ENCODE measurements at places on chromosomes 2 and 18.

DNA sequence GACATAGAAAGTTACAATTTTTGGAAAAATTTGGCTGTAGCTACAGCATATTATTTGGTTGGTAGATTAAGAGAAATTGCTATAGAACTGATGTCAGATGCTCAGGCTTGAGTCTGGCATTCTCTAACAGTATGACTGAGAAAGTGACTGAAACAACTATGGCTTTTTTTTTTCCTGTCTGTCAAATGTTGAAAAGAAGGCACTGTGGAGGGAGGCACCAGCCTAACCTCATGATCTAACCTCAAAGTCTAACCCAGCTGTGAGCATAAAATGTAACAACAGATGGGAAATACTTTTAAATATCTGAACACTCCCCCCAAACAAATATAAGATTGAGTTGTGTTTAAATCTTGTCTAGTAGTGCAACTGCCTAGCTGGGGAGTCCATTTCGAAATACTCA, 629.1 kb downstream of the LRP1B start:
- no peak for DNase-seq
- no peak overlapping the region for H3K27ac ChIP-seq
- H3K4me3 ChIP-seq: no peak overlapping the region
- H3K27me3 ChIP-seq: no peaks in the 10 kb centered on the region

GRCh38 chr18:28684746-28685355, 507.9 kb upstream of the CDH2 start:
- no peaks in the 10 kb centered on the region for H3K36me3 ChIP-seq
- no peaks in the 10 kb centered on the region for H3K27me3 ChIP-seq
- DNase-seq: no peak

- no peaks in the 10 kb centered on the region for H3K36me3 ChIP-seq
- no peaks in the 10 kb centered on the region for H3K27me3 ChIP-seq
- H3K4me1 ChIP-seq: no peaks in the 10 kb centered on the region
- no peak overlapping the region for H3K27ac ChIP-seq
Observed at GRCh38 chr2:236855866-236856847, 229.5 kb upstream of the COPS8 start.

GRCh38 chr18:9829397-9829712, 56.4 kb upstream of the TXNDC2 start:
- no peaks in the 10 kb centered on the region for H3K36me3 ChIP-seq
- H3K4me3 ChIP-seq: no peak overlapping the region
- H3K27me3 ChIP-seq: no peaks in the 10 kb centered on the region
- H3K4me1 ChIP-seq: peaks cover 4% of the 10 kb centered on the region
- H3K27ac ChIP-seq: no peak overlapping the region

Measured in aorta (tissue), 5 donors.